ENCODE measurements at places on chromosomes 7 and 10. TPM values are rescaled to one million over a fixed set of nuclear protein-coding genes. Genes with fewer than 3 reads are reported as not detected.
A peak's percentile ranks its signal among the peaks of the same experiment; 100 is the strongest.

The OR2F1 gene
- not detected for total RNA-seq

The FAM25A gene
- not detected for total RNA-seq

The INSYN2A gene
- 0.07 TPM for total RNA-seq

The TEX47 gene
- total RNA-seq, result not detected

The RELN gene
- not detected for total RNA-seq

The CRHR2 gene
- total RNA-seq, result not detected

The ZNF503 gene
- 0.37 TPM for total RNA-seq

The SLC18A3 gene
- total RNA-seq, result not detected

The UCN3 gene
- total RNA-seq, result not detected

The HOXA1 gene
- total RNA-seq, result 0.10 TPM

The AQP1 gene
- not detected for total RNA-seq

The KCNH2 gene
- 9.5 TPM for total RNA-seq

The ZNF22 gene
- 23.1 TPM for total RNA-seq

GRCh38 chr10:31116226-31116625 lies 84.6 kb upstream of the ZNF438 start:
- DNase-seq, result no peak

- DNase-seq, result peak; percentile 78
Measured at GRCh38 chr7:5677538-5678294, 103.7 kb downstream of the RNF216 start.

GRCh38 chr10:107091126-107091525 lies 73.4 kb downstream of the SORCS1 start:
- DNase-seq, result no peak

GRCh38 chr10:132697578-132698200 lies 88.3 kb downstream of the NKX6-2 start:
- no peak for DNase-seq

DNA sequence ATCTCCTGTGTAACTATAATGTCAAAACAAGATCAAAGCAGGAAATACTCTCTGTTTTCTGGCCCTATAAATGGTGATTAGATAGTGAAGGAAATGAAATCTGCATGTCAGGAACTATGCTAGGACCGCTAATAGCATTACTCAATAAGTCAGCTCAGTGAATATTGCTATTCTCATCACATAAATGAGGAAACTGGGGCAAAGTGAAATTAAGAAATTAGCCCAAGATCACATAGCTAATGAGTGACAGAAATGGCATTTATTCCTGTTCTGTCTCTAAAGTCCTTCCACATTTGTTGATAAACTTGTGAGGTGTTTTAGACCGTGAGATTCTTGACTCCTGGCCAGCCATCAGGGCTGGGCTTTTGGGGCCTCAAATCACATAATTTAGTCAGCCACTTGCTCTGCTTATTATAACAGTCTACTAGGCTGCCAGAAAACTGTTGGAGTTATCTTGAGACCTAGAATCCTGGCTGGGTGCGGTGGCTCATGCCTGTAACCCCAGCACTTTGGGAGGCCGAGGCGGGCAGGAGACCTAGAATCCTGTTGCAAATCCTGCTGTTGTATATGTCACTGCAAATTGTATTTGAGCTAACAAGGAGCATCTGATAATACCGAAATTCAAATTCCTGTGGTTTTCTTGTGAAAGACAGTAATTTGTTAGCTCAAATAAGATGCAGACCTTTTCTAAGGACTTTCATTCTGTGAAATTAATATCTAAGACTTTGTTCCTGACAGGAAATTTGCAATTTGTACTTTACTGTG lies 66.5 kb upstream of the SHTN1 start:
- DNase-seq, result no peak

- peak; percentile 39 for DNase-seq
Measured at GRCh38 chr10:24721229-24722106, 2.2 kb downstream of the ARHGAP21 start.

DNA sequence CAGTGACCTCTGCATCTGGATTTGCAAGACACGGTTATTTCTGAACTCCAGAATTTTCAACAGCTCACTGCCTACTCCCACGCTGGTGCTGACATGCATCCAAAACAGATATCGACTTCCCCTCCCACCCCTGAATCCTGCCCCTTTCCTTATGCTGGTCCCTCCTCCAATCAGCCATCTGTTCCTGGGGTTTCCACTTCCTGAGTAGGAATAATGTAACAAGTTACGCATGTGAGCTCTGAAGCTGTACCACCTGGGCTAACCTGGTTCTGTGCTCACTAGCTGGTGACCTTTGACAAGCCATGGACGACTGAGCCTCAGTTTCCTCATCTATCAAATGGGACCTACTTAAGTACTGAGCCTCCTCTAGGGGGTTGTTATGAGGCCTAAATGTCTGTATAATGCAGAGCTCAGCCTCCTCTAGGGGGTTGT lies 1.7 kb upstream of the NCAPG2 start:
- no peak for DNase-seq

DNA sequence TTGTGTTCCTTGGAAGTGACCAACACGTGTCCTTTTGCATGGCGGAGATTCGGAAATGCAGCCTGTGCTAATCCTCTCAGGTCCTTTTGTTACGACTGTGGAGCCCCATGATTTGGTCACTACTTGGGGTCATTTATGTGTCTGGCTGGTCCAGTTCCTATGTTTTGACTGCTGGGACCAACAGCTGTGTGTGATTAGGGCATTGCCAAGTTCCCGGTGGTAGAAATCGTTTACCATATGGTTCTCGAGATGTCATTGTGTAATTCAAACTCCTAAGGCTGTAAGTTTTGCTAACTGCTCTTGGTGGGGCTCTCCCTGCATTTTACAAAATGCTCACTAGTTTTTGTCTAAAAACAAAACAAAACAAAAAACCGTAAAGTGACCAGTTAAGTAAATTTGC lies 62.0 kb downstream of the CCNY start:
- DNase-seq, result no peak

- no peak for DNase-seq
Measured at GRCh38 chr7:28349637-28350036, 62.7 kb upstream of the CREB5 start.

- no peak for DNase-seq
Measured at GRCh38 chr7:28790467-28790866, 167.7 kb downstream of the TRIL start.

DNA sequence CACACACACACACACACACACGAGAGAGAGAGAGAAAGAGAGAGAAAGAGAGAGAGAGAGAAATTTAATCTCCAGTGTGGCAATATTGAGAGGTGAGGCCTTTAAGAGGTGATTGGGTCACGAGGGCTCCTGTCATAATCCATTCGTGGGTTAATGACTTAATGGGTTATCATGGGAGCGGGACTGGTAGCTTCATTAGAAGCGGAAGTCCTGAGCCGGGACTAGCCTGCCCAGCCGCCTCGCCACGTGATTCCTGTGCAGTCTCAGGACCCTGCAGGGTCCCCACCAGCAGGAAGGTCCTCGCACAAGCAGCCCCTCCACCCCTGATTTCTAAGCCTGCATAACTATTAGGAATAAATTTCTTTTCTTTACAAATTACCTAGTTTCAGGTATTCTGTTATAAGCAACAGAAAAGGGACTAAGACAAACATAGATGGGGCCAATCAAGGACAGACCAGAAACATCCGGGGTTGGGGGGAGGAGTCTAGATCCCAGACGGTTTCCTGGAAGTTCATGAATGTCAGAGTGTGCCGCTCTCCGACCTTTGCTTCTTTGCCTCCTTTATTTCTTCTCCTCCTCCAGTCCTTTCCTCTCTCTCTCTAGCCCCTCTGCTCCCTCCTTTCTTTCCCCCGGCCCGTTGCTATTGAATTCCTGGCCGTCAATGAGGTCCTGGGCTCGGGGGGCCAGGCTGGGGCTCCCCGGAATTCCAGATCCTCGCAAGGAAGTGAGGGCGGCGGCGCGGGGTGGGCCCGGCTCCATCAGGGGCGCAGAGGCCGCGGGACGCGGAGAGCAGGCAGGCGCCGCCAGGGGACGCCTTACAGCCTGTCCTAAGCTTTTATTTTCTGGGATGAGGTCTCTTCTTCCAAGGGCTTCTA lies 146.8 kb downstream of the CYP26A1 start:
- peak; percentile 84 for DNase-seq

- no peak for DNase-seq
Measured at GRCh38 chr7:30251708-30252329, 32.6 kb upstream of the ZNRF2 start.

DNA sequence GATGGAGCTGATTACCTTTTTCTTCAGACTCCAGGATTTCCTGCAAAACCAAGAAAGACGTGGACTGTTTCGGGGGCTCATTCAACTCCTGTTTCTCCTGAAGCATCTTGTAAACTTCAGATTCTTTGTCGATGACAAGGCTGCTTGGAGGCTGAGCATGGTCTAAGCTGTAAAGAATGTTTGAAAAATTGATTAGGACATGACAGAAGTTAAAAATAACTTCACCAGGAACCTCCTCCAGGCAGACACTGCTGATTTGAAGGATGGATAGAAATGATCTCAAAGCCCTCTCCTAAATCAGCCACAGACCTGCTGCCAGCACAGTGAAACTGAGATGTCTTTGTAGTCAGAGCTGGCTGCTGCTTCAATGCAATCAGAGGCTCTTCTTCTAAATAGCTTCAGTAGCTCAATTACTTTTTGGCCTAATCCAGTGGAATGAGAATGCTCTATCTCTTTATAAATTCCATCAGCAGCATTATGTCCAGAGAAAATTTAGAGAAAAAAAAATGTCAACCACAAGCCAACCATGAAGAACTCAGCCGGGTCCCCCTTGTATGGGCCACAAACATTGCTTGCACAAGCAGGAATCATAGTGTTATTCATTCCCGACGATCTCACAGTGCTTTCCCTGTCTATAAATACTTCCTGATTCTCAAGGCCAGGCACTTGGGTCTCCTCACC lies 43.5 kb downstream of the PDLIM1 start:
- no peak for DNase-seq

GRCh38 chr7:113084496-113085172 lies 2.0 kb downstream of the GPR85 start:
- no peak for DNase-seq

- no peak for DNase-seq
Measured at GRCh38 chr10:95181726-95182125, 12.3 kb upstream of the ACSM6 start.

GRCh38 chr7:44519546-44519945 lies 21.6 kb downstream of the NPC1L1 start:
- no peak for DNase-seq

- no peak for DNase-seq
Measured at GRCh38 chr7:71591876-71592275, 459.9 kb downstream of the GALNT17 start.

- no peak for DNase-seq
Measured at GRCh38 chr10:112835217-112835715, 114.8 kb upstream of the TCF7L2 start.

DNA sequence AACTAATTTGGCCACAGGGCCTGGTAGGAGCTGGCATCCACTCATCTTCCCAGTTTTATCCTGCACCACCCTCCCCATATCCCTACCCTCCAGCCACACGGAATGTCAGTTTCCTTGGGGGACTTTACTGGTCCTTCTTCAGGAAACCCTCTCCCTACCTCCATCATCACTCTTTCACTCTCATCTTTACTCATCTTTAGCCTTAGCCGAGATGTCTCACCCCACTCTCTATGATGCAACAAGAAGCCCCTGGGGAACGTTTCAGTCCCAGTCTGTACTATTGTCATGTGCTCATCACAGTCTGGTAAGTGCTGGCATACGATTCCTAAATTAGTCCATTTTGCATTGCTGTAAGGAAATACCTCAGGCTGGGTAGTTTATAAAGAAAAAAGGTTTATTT lies 34.9 kb upstream of the TMEM248 start:
- no peak for DNase-seq

GRCh38 chr10:62095181-62096122 lies 173.2 kb downstream of the RTKN2 start:
- DNase-seq, result no peak

DNA sequence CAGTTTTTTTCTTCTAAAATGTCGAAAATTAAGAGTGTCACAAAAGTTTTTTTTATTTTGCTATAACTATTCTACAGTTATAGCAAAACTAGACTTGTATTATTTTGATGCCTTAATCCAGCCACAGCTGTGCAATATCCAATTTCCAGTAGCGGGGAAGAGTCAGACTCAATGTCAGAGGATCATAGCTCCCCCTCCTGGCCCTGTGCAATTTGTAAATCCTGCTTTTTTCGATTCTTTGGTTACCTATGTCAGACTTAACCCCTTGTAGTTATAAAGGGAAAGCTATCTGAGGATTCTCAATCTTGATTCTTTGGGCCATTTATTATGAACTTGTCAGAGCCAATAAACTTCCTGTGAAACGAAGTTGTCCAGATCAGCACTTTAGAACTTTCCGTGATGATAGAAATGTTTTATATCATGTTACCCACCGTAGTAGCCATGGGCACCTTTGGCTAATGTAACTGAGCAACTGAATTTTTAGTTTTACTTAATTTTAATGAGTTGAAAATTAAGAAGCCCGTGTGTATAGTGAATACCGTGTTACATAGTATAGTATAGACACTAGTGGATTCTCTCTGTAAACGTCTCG lies 87.7 kb upstream of the PRKCQ start:
- peak; percentile 16 for DNase-seq

DNA sequence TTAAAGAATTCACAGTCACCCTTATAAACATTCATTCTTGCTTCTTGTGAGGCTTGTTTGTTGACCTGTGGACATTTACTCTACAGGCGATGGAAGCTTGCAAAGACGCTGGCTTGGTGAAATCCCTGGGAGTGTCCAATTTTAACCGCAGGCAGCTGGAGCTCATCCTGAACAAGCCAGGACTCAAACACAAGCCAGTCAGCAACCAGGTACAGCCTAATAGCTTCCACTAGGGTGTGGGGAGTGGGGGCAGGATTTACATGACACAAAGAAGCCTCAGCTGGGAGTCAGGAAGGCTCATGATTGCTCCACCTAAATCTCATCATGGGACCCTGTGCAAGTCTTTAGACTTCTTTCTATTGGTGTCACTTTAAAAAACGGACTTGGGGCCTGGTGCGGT lies 29.0 kb downstream of the AKR1D1 start:
- peak; percentile 32 for DNase-seq

GRCh38 chr7:1748839-1749173 lies 78.7 kb downstream of the ELFN1 start:
- peak; percentile 70 for DNase-seq

- no peak for DNase-seq
Measured at GRCh38 chr7:85776691-85777345, 590.0 kb upstream of the SEMA3D start.

- DNase-seq, result no peak
Measured at GRCh38 chr10:69438536-69439349, 12.5 kb upstream of the TSPAN15 start.

GRCh38 chr7:148772297-148773089 lies 73.8 kb downstream of the CUL1 start:
- no peak for DNase-seq

- peak; percentile 24 for DNase-seq
Measured at GRCh38 chr10:107011105-107011504, 153.4 kb downstream of the SORCS1 start.

DNA sequence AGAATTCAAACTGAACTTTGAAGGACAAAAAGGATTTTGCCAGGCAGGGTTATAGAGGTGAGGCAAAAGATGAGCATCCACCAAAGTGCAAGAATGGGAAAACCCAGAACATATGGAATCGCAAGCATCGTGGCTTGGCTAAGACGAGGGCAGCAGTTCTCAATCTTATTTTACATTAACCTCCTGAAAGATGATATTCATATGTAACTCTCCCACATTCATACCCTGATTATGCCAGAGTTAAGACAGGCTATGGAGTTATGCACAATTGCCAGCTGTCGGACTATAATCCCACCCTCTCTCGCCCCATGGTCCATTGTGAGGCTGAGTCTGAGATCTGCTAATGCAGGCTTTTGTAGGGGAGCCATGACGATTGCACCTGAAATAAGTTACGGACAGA lies 21.2 kb upstream of the ASAH2 start:
- DNase-seq, result no peak

GRCh38 chr7:1225441-1226185 lies 7.1 kb upstream of the UNCX start:
- peak; percentile 97 for DNase-seq

GRCh38 chr7:116316838-116317628 lies 106.7 kb downstream of the TES start:
- DNase-seq, result no peak
